ENCODE measurements at places on chromosomes 2 and 18.

DNA sequence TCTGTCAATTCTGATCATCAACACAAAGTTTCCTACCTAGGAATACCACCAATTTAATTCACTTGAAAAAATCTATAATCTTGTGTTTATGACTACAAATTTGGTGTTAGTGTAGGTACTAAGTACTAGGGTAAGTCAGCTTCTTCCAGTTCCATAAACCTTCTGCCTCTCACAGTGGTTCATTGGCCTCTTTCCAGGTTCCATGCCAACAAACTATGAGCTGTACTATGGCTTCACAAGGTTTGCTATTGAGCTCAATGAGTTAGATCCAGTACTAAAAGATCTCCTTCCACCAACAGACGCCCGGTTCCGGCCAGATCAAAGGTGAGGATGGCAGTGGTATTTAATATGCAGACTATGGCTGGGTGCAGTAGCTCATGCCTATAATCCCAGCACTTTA is 58.8 kb downstream of the PRKRA start:
- DNase-seq = no peak

GRCh38 chr2:177537636-177538035 is 145.1 kb downstream of the AGPS start:
- DNase-seq = no peak

- no peak for DNase-seq
Observed at GRCh38 chr18:48673853-48674721, 135.3 kb downstream of the CTIF start.

- peak; percentile 82 for DNase-seq
Observed at GRCh38 chr2:70789304-70790135, 923 bp downstream of the FIGLA start.

DNA sequence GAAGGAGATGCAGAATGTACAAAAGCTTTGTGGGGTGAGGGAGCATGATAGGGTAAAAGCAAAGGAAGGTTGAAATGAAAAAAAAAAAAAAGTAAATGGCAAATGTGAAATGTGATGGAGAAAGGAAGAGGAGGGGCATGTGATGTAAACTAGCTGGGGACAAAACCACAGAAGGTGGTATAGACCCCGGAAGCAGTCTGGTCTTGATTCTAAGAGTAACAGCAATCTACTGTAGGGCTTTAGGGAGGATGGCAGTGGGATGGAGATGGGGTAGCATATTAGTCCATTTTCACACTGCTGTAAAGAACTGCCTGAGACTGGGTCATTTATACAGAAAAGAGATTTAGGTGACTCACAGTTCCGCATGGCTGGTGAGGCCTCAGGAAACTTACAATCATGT is 362.0 kb downstream of the SOCS6 start:
- DNase-seq = no peak

GRCh38 chr2:202871300-202872141 is at the start of gene ICA1L:
Gene ICA1L (minus strand): TSS chr2:202871766. CDS start chr2:202829009, 42,757 bp downstream.
- peak; percentile 84 for DNase-seq

DNA sequence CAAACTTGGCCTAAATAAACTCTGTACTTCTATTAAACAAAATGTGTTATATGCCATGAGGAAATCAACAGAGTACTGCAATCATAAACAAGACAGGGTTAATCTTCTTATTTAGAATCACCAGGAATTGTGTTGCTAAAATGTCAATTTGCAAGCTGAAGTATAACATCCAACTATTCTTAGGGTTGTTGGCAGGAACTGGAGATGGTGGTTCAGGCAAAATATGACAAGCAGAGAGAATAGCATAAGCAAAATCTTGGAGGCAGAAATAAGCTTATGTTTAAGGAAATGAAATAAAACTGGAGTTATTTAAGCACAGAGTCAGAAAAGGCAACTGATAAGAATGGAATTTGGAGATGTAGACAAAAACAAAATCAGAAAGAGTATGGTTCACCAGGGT is 463.8 kb upstream of the SLC8A1 start:
- DNase-seq = no peak

GRCh38 chr2:11621410-11621809 is 48.6 kb downstream of the NTSR2 start:
- DNase-seq = no peak

- DNase-seq = no peak
Observed at GRCh38 chr18:7307030-7307429, 76.1 kb downstream of the LRRC30 start.

DNA sequence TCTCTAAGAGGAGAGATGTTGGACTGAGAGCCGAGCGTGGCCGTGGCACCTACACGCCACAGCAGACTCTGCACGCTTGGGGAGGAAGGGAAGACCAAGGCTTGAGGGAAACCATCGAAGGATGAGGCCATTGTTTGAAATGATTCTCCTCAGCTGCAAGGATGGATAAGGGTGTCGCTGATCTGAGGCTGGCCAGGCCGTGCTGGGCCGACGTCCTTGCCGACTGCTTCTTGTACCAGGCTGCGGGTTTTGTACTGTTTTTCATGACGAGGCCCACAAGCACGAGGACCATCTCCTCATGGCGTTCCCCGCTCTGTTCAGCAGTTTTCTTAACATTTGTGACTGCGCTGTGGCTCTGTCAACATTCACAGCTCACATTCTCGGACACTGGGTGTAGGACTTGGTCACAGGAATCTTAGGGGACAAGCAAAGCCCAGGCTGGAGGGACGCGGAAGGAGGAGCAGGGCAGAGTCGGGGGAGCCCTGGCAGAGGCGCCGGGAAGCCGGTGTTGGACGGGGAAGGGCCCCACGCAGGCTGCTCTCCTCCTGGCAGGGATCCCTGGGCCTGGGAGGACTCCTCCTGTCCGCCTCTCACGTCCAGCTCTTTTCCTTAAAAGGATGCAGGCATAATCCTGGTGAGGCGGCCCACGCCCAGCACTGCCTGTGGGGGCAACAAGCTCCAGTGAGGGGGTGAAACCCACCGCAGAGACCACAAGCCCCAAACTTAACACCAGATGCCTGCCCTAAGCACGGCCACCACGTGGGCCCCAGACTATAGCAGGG is 259.0 kb upstream of the SALL3 start:
- no peak for DNase-seq

- peak; percentile 21 for DNase-seq
Observed at GRCh38 chr2:100274076-100274475, 48.2 kb downstream of the LONRF2 start.

GRCh38 chr2:102229141-102229769 is 42.4 kb downstream of the IL1RL2 start:
- no peak for DNase-seq

DNA sequence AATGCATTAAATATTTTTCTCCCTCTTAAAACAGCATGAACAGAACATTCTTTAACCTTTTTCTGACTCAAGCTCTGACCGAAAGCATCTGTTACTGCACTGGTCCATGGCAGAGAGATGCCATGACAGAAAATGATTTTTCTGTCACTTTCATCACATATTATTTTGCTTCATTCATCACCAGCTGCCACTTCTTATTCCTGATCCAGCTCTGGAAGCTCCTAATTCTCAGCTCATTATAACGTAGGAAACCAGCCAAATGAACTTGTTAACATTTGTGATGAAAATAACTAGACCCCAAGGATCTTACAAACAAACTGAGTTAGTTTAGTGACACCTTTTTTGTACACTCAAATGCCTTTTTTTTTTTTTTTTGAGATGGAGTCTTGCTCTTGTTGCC is 7.6 kb upstream of the CFLAR start:
- no peak for DNase-seq
